HT-29 (cell line): ENCODE measurements at places on chromosomes 6 and 20.

DNA sequence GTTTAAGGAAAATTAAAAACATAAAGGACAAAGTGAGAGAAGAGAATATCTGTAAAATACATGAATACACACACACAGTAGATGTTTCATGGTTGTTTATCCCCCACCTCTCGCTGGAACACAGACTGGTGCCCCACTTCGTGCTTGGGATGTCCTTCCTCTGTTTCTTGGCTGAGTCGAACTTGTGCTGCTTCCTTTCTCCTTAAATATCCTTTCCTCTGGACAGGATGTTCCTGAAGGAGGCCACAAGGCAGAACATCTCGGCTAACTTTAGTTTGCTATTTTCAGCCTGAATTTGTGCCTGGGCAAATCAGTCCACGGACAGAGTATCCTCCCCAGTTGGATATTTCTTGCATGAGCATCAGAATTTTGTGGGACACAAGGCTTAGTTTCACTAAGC, 54.7 kb upstream of the ZMYND8 start:
- no peak for DNase-seq

GRCh38 chr6:7104752-7105151, 3.0 kb upstream of the RREB1 start:
- DNase-seq = no peak

- DNase-seq = no peak
Measured at GRCh38 chr6:115667478-115668026, 393.1 kb downstream of the FRK start.

GRCh38 chr6:96907498-96907897, 9.8 kb upstream of the NDUFAF4 start:
- DNase-seq = no peak

DNA sequence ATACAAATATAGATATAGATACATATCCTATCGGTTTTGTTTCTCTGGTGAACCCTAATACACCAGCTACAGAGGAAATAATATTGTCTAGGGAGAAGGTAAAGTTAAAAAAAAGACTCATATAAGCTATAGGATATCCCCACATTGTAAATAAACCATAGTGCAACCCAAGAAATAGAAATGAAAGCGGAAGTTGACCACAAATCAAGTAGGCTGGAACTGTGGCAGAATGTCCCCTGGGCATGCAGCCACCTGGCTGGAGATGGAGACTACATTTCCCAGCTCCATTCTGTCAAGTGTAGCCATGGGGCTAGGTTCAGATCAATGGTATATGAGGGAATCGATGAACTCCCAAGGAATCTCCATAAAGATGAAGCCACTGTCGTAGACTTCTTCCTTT, 70.1 kb upstream of the RPS6KA2 start:
- no peak for DNase-seq

DNA sequence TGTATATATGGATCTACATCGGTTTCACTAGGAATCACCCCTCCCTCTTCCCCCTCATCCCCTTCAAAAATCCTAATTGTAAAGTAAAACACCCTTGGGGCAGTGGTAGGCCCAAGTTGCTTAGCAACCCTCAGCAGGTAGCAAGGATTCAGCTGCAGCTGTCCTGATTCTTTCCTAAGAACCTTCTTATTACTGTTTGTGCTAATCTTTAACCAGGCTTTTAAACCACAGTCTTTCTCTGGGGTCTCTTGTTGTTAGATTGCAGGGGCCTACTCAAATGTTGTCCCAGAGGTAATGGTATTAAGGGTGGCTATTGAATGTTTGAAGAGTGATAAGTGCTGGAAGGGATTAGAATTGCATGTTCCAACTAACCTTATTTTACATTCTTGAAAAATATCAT, 46.4 kb downstream of the PRL start:
- DNase-seq = no peak

GRCh38 chr6:106963544-106963943, 11.0 kb downstream of the CD24 start:
- DNase-seq = no peak
